ENCODE measurements at places on chromosomes 5 and 9.

- no peak for DNase-seq
Measured at GRCh38 chr5:90293931-90294330, 115.6 kb downstream of the CETN3 start.

DNA sequence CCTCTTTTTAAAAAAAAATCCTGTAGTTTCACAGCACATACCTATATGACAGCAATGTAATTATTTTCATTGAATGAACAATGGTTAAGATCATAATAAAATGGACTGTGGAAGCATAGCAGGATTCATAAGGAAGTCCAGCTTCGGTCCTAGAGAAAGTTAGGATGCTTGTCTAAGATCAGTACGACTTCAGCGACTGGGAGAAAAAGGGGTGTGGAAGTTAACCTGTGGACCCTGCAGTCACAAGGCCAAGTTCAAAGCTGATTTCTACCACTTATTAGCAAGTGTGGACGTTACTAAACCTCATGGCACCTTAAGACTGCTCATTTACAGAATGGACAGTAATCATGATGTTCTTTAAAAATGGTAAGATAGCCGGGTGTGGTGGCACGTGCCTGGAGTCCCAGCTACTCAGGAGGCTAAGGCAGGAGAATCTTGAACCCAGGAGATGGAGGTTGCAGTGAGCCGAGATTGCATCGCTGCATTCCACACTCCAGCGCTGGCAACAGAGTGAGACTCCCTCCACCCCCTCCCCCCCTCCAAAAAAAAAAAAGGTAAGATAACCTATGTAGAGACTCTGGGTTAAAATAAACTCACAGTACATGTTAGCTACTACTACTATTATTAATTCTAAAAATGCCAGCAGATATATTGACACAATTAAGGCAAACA lies 71.6 kb upstream of the PCA3 start:
- DNase-seq, result no peak

- peak; percentile 85 for DNase-seq
Measured at GRCh38 chr5:142063878-142064331, 44.7 kb upstream of the NDFIP1 start.

DNA sequence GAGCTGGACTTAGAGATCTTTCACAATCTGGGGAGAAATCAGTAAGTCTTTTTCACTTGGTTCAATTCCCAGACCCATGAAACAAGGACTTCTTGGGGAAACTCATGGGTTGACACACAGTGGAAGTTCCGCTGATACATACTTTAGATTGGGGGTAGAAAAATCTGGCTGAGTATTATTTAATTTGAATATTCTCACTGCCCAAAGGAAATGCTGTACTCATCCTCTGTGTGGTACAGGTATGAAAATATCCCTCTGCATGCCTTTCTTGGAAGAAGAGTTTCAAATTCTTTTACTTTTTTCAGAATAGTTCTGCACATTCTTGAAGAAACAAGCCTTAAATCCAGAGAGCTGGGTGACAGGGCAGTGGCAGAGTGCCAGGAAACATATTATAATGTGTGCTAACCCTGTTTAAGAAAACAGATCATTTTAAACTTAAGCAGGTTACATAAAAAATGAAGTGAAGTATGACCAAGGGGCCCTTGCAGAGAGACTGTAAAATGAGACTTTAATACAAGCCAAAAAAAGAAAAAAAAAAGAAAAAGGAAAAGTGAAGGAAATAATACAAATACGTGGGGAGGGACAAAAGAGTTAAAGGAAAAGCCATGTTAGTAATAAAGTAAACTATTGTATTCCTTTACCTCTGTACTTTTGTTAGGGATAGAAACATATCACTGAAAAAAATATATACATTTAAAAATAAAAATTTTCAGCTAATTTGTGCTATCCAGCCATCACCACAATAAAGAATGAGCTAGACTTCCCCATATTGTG lies 173.4 kb upstream of the NR3C1 start:
- DNase-seq, result no peak

GRCh38 chr5:165209101-165209727 lies 1703.8 kb downstream of the MAT2B start:
- DNase-seq, result no peak

DNA sequence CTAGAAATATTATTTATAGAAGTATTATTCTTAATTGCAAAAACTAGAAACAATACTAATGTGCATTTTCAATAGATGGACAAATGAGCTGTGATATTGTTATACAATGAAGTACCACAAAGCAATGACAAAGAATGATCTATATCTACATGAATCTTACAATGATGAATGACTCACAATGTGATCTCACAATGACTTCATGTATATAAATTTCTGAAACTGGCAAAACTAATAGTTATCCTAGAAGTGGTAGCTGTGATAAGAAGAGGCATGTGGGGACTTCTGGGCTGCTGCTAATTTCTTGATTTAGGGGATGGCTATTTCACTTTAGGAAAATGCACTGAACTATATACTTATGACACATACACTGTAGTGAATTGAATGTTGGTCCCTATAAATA lies 396.0 kb upstream of the ZNF608 start:
- DNase-seq, result no peak

DNA sequence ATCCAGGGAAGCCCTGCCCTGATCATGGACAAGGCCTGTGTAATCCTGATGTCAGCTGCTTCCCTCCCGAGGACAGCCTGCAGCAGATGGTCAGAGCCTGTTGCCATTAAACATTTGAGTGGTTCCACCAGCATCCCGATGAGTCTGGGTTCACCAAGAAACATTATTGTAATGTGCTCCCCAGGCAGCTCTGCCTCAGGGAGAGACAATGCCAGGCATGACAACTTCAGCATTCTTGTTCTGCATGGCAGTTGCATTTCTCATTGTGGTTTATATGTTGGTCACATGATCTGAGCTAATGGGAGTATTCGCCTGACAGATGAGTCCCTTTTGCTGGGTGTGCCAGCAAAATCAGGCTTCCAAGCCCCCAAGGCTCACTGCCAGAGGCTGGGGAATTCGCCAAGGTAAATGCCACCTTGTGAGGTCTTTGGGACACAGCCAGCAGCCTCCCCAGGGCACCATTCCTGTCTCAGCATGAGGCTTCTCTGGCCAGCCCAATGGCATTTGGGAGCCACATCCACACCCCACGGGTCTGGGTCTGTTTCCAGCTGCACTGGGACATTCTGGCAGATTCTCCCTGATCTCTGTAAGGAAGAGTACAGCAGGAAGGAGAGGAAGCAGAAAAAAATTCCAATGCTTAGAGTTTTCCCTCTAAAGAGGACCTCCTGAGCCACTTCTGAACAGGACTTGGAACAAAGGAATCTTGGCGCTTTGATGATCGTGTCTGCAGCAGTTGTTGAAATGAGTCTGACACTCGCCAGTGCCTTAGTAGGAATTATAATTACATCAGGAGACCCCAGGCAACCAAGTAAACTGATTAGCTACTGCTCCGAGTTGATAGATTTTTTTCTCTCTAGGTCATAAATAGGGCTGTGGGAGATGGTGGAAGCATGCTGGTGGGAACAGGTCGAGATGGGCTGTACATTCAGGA lies 18.7 kb downstream of the KCNIP1 start:
- no peak for DNase-seq

DNA sequence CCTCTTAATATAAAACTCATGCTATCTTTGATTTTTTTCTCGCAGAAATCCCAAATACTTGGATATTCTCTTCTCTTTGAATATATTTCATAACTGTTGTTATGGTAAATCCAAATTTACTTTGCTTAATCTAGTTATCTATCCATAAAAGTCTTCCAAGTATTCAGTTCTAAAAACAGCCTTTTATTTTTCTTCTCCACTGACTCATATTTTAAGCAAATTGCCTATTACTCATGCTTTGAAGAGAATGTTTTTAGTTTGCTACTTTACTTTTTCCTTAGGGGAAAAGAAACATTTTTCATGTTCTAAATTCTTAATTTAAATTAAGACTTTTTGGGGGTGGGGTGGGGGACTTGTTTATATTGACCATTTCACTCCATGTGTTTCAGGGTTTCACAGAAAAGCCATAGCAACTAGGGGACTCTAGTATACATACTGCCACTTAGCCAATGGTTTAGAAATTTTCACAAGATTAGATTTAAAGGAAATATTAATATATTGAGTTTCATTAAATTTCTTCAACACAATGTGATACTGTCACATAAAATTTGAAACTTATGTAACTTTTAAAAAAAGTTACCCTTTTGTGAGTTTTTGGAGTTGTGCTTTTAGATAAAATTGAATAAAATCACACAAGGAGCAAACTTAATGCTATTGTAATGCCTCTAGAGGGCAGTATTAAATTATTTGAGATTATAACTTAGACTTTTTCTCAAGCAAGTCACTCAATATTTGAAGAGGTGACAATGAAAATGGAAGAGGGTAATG lies 545.8 kb upstream of the ARRDC3 start:
- no peak for DNase-seq

- no peak for DNase-seq
Measured at GRCh38 chr9:128242124-128242523, 33.7 kb downstream of the GOLGA2 start.

DNA sequence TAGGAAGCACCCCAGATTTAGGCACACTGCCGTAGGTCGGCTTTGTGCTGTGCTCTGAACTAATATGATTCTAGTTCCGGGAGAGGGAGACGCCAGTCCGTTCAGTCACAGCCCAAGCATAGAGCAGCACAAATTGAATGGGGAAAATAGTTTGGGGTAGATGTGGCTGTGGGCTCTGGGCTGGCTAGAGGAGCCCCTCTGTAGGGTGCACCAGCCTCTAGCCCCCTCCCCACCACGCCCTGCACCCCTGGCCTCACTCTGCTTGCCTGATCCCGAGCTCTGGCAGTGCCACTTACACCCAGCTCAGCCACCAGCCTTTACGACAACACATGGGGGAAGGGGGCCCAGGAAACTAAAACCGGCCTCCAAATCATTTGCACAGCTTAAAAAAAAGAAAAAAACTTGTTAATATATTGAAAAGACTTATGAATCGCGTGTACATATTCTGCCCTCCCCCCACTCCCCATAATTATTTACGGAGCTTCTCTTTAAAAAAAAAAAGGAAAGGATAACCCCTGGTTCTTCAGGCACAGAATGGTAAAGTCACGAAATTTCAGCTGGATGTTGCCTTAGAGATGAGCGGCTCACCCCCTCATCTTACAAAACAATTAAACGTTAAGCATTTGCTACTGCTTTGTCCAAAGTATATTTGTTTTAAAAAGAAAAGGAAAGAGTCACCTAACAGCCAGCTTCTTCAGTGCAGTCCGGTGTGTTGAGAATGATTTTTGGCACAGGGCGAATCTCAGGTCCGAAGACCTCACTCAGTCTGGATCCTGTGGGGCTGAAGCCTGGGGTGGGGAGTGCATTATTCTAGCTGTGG lies 3.5 kb downstream of the LMX1B start:
- no peak for DNase-seq

DNA sequence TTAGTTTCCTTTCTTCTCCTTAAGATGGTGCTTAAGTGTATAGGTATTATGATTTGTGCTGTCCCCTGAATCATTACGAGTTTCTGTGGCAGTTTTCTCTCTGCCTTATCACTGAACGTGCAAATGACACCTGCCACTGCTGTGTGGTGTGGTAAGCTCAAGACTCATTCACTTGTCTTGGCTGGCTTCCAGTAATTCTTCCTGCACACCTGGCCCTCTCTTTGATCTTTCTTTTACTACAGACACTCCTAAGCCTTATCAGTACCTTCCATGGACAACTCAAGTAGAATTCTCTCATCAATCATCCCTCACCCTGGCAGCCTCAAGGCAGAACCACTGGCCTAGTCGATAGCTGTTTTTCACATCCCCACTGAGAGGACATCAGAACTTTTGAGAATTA lies 82.6 kb upstream of the ADAMTS19 start:
- DNase-seq, result no peak

GRCh38 chr9:88953381-88954029 lies 37.8 kb upstream of the S1PR3 start:
- no peak for DNase-seq

GRCh38 chr5:146344155-146345118 lies 5.8 kb downstream of the POU4F3 start:
- DNase-seq, result no peak

GRCh38 chr9:90099262-90099963 lies 494.6 kb downstream of the GADD45G start:
- no peak for DNase-seq

GRCh38 chr5:170273968-170274710 lies 23.4 kb downstream of the LCP2 start:
- no peak for DNase-seq

DNA sequence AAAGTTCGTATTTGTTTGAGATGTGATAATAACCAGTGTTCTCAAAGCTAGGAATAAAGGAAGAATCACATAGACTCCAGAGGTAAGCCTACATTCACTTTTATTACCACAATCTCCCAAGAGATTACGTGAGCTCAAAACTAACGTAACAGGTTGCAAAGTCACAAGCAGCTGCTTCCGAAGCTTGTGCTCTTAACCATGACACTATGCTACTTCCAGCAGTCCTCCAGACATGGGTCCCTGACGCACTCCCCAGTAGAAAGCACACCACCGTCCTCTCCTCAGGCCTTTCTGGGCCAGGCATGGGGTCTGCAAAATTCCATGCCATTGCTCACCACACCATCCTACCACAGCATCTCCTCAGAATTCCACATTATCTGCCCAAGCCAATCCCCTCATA lies 84.6 kb downstream of the PAX5 start:
- no peak for DNase-seq

DNA sequence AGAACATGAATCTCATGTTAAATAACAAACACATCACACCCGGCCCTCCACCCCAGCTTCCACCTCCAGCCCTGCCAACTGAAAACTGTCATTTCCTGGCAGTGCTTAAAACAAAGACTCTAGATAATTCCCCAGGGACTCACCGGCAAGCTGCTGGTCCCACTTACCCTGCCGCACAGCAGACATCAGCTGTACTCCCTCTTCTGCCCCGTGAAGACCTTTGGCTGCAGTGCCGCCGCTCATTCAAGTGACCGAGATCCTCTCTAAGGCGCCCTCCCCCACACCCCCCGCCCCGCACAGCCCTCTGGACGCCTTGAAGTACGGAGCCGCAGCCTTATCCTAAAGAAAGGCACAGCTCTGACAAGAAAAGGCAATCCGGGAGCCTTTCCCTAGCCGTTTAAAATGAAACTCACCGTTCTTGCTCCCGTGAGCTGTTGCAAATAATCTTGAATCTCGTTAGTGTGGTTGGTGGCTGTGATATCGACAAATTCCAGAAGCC lies 434 bp downstream of the GLRX start:
- peak; percentile 26 for DNase-seq

DNA sequence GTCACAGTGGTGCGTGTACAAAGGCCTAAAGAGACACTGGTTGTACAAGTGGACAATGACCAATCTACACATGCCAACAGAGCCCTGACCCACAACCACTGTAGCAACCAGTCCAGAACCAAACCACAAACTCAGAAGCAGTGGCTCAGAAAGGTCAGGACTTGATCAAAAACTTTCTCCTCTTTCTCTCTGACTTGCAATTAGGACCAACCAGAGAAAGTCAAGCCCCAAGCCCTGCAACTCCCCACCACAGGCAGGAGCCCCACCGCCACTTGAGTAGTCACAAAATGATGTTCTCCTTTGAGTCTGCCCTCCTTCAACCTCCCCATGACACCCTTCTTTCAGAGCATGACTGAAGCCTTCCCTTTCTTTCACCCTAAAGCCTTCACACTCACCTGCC lies 291.8 kb downstream of the CDH10 start:
- no peak for DNase-seq

GRCh38 chr9:72583370-72583769 lies 62.0 kb downstream of the TMC1 start:
- DNase-seq, result no peak

All from hypothalamus (tissue), 51 donors.